ENCODE measurements at places on chromosomes 16 and 17.

DNA sequence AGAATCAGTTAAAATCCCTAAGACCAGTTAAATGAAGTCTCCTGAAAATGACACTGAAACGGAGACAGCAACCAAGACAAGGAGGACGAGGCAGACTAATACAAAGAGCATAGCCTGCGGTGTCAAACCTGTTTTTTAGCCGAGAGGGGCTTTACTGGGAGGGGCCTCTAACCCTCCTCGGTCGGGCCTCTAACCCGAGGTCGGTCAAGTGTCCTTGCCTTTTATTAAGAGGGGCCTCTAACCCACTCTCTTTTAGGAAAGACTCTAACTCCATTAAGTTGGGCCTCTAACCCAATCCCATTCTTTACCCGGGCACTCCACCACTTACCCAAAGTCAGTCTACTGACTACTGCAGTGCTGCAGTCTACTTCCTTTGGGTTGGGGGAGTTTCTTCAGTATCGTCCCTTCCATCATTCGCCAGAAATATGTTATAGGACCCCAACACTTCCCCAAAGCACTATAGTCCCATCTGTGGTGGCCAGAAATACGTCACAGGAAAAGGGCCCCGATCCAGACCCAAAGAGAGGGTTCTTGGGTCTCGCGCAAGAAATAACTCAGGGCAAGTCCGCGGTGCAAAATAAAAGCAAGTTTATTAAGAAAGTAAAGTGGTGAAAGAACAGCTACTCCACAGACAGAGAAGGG is 39.2 kb upstream of the ARL4D start:
- DNase-seq = no peak

DNA sequence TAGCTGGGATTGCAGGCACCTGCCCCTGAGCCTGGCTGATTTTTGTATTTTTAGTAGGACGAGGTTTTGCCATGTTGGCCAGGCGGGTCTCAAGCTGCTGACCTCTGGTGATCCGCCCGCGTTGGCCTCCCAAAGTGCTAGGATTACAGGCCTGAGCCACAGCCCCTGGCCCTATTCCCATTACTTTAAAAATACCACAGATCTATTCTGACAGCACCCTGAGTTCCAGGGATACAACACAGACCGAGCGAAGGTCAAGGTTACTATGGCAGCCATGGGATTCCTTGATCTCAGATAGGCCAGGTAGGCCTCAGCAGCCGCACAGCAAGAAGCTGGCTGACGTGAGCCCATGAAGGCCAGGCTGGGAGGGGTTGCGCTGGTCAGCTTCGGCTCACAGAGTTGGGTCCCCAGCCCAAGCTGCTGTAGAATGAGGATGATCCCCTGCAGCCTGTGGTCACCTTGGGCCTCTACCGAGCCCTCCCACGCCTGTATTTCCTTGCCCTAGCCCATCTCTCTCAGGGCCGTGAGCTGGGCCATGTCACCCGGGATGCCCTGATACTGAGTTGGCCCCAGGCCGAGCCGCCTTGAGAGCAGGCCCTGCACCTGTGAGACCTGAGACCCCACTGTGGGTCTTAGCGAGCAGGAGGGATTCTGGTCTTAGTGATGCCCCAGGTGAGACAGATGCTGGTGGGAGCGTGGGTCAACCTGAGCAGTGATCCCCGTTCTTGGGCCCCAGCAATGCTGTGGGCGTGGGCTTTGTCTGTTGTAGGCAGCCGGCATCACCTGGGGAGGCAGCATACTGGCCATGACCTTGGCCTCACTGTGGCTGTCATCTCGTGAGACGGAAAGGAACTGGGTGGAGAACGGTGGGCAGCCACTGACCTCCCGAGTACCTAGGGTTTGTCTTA is 16.9 kb upstream of the RNF213 start:
- DNase-seq = no peak

- peak; percentile 6 for DNase-seq
Measured at GRCh38 chr16:48318630-48319029, 66.6 kb downstream of the SIAH1 start.

DNA sequence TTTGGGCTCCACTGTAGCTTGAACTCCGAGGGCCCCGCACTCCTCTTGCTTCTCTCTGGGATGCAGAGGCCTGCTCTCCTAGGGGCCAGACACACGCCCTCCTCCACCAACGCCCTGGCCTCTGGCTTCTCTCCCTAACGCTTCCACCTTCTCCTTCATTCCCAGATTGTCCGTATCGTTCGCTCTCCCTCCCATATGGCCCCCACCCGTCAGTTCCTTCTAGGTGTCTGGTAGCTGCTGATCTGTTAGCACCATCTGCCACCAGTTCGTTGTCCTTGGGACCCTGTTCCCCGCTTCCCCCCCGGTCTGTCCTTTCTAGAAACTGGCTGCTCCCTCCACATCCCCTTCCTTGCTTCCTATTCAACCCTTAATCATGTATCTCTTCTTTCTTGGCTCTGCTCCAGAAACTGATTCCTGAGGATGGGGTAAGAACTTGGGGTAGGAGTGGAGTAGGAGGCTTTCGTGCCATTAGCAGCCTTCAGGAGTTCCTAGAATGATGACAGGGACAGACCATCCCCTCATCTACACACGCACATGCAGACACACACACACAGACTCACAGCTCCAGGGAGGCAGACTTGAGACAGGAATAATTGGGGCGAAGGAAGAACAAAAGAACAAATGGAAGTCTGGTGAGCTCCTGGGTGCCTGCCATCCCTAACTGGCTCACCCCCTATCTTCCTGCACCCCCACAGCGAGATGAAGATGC is 4.3 kb downstream of the ATP1B2 start:
- no peak for DNase-seq

DNA sequence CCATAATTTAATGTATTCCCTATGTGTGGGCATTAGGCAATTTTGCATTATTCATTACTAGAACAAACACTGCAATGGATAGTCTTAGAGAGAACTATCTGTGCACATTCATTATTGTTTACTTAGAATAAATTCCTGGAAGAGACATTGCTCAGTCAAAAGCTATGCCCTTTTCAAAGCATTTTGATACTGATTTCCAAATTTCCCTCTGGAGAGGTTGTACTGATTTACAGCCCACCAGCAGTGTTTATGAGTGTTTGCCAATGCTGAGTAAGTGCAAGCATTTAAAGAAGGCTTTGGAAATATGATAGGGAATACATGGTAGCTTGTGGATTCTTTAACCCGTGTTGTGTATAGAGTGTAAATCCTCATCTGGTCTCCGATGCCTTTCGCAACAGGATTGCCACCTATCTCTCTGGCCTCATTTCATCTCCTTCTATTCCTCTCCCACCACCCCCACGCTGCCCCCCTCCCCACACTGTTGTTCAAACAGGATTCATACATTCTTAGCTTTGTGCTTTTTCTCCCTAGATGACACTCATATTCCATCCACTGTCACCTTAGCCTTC is 33.4 kb upstream of the MMD start:
- no peak for DNase-seq

- no peak for DNase-seq
Measured at GRCh38 chr16:17304491-17305119, 166.2 kb downstream of the XYLT1 start.

- DNase-seq = no peak
Measured at GRCh38 chr17:72682605-72683004, 409.9 kb downstream of the SLC39A11 start.

DNA sequence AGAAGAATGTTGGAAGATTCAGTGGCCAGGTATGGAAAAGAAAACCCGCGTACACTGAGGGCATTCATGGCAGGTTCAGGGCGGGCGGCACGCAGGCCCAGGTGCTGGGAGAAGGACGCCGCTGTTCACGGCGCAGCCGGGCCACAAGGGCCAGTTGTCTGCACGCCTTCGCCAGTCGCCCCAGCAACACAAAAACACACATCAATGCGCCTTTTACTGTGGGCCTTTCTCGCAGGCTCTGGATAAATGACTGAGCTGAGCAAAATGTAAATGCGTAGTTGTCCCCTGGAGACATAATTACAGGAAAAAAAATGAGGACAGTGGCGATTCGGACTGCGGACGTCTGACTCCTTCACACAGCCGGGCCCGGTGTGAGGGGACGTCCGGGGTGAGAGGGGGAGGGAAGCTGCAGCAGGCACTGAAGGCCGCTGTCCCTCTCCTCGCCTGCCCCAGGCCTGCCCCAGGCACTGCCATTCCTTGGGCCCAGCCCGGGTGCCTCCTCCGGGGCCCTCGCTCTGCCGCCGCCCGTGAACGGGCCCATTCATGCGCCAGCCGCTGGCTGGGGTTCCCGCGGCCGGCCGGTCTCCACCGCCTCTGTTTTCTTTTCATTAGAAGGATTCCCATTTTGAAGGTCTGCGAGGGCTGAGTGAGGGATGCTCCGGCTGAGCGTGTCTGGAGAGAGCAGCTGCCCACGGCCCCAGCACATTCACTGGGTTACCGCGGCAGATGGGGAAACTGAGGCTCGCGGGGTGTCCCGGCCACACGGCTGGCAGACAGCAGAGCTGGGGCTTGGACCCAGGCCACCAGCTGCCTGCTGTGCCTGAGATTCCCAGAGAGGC is 6.5 kb upstream of the ZNF469 start:
- DNase-seq = no peak

DNA sequence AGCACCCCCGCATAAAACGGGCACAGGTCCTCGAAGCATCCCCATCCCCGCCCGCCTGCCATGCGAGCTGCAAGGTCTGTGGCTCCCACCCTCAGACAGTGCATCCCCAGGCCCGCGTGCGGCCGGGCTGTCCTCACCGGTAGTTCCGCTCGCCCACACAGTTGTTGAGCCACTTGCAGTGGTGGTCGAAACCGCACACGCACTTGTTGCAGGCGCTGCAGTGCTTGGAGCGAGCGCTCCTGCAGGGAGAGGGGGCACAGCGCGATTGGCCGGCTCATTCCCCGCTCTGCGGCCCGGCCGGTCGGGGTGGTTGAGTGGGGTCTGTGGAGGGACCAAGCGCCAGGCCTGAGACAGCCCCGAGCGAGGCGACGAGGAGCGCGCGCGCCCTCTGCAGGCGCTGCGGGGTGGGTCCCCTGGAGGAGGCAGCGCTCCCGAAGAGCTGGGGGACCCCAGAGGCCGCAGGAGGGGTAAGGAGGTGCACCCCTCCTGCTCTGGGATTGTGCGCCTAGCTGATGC is 6.0 kb upstream of the TPPP3 start:
- DNase-seq = peak; percentile 71

GRCh38 chr16:81875461-81875860 is 96.4 kb downstream of the PLCG2 start:
- no peak for DNase-seq

- no peak for DNase-seq
Measured at GRCh38 chr16:35523991-35524390, 2064.6 kb downstream of the TP53TG3F start.

DNA sequence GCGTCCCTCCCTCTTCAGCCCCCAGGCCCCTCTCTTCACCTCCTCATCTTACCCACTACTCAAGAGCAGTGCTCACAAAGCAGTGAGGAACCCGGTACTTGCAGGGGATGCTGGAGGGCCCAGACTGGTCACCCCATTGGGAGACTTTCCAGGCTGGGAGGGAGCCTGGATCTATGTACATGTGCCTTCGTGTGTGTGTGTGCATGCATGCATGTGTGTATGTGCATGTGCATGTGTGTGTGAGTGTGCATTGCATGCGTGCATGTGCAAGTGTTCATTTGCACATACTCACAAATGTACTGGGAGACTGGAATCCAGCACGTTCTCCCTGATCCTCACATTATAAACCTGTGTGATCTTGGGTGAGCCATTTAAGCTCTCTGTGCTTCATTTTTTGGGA is 696.0 kb upstream of the EEF2KMT start:
- DNase-seq = no peak

- DNase-seq = no peak
Measured at GRCh38 chr16:66618588-66619375, 14.3 kb downstream of the CMTM3 start.

GRCh38 chr17:27621536-27621935 is 9.5 kb upstream of the LGALS9 start:
- DNase-seq = no peak

GRCh38 chr17:81239714-81240555 is 817 bp downstream of the NDUFAF8 start:
- DNase-seq = peak; percentile 73

- peak; percentile 81 for DNase-seq
Measured at GRCh38 chr17:32461853-32462617, 17.7 kb downstream of the PSMD11 start.

DNA sequence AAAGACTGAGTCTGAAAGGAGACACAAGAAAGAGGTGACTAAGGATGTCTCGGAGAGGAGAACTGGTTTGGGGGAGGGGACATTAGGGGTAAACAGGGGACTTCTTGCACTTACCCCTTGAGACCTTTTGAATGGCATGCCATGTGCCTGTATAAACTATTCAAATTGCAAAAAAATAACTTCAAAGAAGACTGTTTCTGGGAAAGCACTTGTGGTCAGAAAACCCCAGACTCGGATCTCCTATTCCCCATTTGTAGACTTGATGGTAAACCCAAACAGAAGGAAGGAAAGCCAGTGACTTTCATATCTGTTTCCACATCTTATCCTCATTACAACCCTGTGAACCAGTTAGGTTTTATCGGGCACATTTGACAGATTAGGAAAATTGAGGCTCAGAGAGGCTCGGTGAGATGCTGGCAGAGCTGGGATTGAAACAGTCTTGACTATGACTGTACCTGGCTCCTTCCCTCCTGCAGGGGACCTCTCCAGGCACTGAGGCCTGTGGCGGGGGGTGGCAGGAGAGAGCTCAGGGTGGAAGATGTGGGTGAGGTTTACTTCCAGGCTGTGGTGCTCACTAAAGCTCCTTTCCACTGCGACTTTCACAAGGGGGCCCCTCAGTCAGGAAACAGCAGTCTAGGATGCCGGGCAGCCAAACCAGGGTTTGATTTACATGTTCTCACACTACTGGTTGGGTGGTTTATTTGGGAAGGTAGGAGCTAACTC is 30.5 kb upstream of the PLCG2 start:
- no peak for DNase-seq

- DNase-seq = peak; percentile 96
Measured at GRCh38 chr16:66521951-66522771, 27.8 kb downstream of the TK2 start.

- no peak for DNase-seq
Measured at GRCh38 chr17:72614871-72615626, 477.4 kb downstream of the SLC39A11 start.

- DNase-seq = peak; percentile 43
Measured at GRCh38 chr16:14193316-14193871, 122.3 kb downstream of the MRTFB start.

- DNase-seq = no peak
Measured at GRCh38 chr16:78189121-78189520, 89.7 kb downstream of the WWOX start.

DNA sequence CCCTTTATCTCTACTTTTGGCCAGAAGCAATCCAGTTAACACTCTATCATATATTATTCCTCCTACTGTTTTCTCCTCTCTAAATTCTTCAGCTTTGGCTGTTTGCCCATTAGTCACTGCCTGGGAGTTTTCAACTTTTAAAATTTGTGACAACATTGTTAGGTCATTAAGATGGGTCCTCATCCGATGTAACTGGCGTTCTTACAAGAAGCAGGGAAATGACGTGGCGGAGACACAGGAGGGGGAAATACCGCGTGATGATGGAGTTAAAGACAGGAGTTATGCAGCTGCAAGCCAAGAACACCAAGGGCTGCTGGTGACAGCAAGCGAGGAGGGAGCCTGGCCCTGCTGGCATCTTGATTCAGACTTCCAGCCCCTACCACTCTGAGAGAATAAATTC is 34.8 kb upstream of the CPHXL start:
- peak; percentile 7 for DNase-seq
